A375 (cell line): ENCODE measurements at places on chromosomes 2 and 18. TPM values are rescaled to one million over a fixed set of nuclear protein-coding genes. Genes with fewer than 3 reads are reported as not detected.

ZAP70 gene
- not detected in 2 replicates for total RNA-seq

SLC39A6 gene
- total RNA-seq: 48.2 and 53.8 TPM in 2 replicates

LYPD6B gene
- 1.2 TPM in 1 of 2 replicates, not detected in the other for total RNA-seq

GALNT3 gene
- total RNA-seq: not detected in 2 replicates

UCN gene
- total RNA-seq: 6.6 and 9.2 TPM in 2 replicates

ORC4 gene
- total RNA-seq: 33.1 and 33.7 TPM in 2 replicates

ACVR2A gene
- 3.2 and 7.3 TPM in 2 replicates for total RNA-seq

IER3IP1 gene
- 31.6 and 32.7 TPM in 2 replicates for total RNA-seq

NTSR2 gene
- not detected in 2 replicates for total RNA-seq

FRZB gene
- total RNA-seq: not detected in 2 replicates

C2orf80 gene
- total RNA-seq: not detected in 2 replicates

KCNG2 gene
- not detected in 2 replicates for total RNA-seq

BABAM2 gene
- 22.6 and 28.6 TPM in 2 replicates for total RNA-seq

CENPA gene
- total RNA-seq: 21.2 and 27.1 TPM in 2 replicates

HOXD4 gene
- total RNA-seq: 0.74 and 1.1 TPM in 2 replicates

GALNT14 gene
- 27.8 and 28.3 TPM in 2 replicates for total RNA-seq

HOXD11 gene
- total RNA-seq: 0.93 TPM in 1 of 2 replicates, not detected in the other

IL36B gene
- total RNA-seq: not detected in 2 replicates

PLCL1 gene
- 0.08 and 0.16 TPM in 2 replicates for total RNA-seq

SLC11A1 gene
- 0.16 and 1.7 TPM in 2 replicates for total RNA-seq

PSMG2 gene
- total RNA-seq: 37.8 and 41.1 TPM in 2 replicates
